ENCODE measurements at places on chromosomes 6 and 20. TPM values are rescaled to one million over a fixed set of nuclear protein-coding genes. Genes with fewer than 3 reads are reported as not detected.

RIN2 gene
- 23.8 TPM for total RNA-seq

XKR7 gene
- total RNA-seq: 18.2 TPM

ANGPT4 gene
- total RNA-seq: not detected

KCNQ2 gene
- total RNA-seq: 250 TPM
